Adipocyte (in vitro differentiated cells): ENCODE measurements at places on chromosomes 13 and 19.

DNA sequence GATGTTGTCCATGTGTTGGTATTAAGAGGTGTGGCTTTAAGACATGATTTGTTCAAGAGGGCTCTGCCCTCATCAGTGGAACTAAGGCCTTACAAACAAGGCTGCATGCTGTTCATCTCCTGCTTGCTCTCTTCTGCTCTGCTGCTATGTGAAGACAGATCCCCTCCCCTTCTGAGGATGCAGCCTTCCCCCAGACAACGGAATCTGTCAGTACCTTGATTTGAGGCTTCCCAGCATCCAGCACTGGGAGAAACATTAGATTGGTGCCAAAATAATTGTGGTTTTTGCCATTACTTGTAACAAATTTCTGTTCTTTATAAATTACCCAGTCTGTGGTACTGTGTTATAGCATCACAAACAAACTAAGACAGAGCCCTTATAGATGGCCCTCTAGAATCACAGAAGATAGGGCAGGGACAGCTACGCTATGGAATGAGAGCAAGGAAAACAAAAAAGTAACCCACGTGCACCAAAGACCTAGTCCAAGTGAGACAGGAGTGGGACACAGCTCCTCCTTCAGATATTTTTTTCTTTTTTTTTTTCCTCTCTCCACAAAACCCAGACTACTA lies 151.5 kb upstream of the RXFP2 start:
- peak; percentile 3 for DNase-seq

DNA sequence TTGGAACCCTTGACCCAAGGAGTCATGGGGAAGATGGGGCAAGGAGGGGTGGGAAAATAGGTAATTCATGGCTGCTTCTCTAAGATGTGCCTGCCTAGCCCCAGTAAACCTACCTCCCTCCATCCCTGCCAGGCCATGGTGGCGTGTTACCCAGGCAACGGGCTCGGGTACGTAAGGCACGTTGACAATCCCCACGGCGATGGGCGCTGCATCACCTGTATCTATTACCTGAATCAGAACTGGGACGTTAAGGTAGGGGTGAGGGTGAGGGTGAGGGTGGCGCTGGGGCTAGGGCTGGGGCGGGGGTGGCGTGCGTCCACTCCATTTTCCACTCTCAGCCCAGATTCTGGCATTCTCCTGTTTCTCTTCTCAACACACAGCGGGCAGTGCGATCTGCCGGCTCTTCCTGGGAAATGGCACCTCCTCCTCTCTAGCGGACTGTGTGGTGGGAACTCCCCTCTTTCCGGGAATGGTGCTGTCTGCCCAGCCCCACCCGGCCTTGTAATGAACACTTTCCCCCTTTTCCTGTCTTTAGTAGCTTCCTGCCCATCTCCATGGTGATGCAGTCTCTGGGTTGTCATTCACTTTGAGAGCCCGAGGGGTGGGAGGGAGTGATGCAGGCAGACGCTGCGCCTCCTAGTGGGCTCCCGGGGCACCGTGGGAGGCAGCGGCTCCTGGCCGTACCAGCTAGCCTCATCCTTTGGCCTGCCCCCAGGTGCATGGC lies 7.6 kb downstream of the EGLN2 start:
- DNase-seq, result peak; percentile 95

DNA sequence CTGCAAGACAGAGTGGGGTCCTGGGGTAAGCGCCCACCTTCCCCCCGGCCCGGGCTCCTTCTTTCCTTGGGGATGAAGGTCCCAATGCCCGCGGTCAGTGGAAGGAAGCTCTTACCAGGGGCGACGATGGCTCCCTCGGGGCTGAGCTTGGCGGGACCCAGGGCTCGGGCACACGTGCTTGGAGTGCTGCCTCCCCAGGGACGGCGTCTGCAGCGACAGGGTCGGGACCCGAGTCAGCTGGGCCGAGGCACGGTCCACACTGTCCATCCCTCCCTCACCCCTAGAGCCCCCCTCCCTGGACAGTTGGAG lies 3.5 kb downstream of the JSRP1 start:
- DNase-seq, result no peak

- no peak for DNase-seq
These were observed 1.2 kb upstream of the SLAIN1 start for GRCh38 chr13:77696006-77696878.

GRCh38 chr13:52878831-52879230 lies 30.4 kb upstream of the PCDH8 start:
- DNase-seq, result no peak

- DNase-seq, result peak; percentile 57
These were observed 19.3 kb downstream of the TMED1 start for GRCh38 chr19:10816691-10817090.
